ENCODE measurements at places on chromosomes 1 and 21.

GRCh38 chr1:162165528-162165927, 96.0 kb downstream of the NOS1AP start:
- no peak for DNase-seq

DNA sequence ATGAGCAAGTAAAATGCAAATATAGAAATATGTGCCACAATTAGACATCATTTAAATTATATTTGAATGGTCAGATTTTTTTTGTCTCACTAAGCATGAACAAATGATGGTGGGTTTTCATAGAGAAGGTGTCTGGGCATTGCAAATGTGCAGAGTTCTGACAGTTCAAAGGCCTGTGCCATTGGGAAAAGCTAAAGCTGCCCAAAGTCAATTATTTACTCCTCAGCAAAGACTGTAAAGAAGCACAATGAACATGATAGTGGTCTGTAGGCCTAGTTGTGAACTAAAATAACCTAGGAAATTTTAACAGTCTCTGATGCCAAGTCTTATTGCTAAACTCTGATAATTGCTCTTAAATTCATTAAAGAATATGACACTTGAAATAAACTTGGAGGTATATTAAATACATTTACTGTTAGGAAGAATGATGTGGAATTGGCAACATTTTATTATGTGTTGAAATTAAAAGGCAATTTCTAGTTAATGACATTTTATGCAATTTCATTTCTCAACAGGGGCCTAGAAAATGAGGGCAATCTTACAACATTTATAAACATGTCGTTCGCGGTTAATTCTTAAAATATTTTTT, 874.3 kb upstream of the ADAMTS5 start:
- DNase-seq = no peak

GRCh38 chr1:8815582-8816151, 1.8 kb downstream of the RERE start:
- no peak for DNase-seq

GRCh38 chr1:234600418-234601281, 9.3 kb downstream of the IRF2BP2 start:
- DNase-seq = peak; percentile 47

GRCh38 chr1:198849093-198849492, 210.3 kb downstream of the PTPRC start:
- no peak for DNase-seq

Data from kidney glomerular epithelial cell (primary cell).